Skeletal muscle cell (primary cell): ENCODE measurements at places on chromosomes 13 and 19.

GRCh38 chr19:16861011-16861410, 27.8 kb upstream of the F2RL3 start:
- no peak for DNase-seq

- peak; percentile 47 for DNase-seq
Measured at GRCh38 chr19:52993342-52994178, 20.2 kb upstream of the ERVV-1 start.

DNA sequence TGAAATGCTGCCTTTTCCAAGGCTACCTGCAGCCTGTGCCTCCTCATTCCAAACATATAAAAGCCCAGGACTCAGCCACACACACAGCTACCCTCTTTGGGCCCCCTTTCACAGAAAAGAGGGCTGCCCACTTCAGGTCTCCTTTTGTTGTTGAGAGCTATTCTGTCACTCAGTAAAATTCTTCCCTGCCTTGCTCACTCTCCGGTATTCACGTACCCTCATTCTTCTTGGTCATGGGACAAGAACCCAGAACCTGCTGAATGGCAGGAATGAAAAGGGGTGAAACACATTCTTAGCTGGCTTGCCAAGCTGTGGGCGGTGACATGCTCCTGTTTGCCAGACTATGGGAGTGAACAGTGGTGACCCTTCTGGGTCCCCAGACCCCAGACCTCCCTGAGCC, 338.0 kb upstream of the ATXN8OS start:
- no peak for DNase-seq

- no peak for DNase-seq
Measured at GRCh38 chr13:58119351-58119750, 487.8 kb downstream of the PCDH17 start.

GRCh38 chr13:111166882-111167675, 52.0 kb downstream of the ARHGEF7 start:
- no peak for DNase-seq

DNA sequence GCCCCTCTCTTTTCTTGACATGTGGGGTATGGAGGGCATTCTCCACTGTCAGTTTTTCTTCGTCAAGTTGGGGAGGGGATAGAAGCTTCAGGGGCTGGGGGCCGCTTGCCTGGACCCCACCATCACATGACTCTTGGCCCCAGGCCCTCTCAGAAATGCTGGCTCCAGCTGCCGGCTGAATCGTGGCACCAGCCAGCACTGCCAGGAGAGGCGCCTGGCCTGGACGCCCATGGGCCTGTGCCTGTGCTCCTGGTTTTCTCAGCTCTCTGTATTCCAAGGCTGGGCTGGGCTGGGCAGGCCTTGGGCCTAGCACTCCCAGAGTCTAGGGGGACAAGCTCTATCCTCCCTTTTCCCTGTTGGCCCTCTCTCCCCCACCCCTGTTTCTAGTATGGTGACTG, 38.6 kb downstream of the LYL1 start:
- DNase-seq: no peak

DNA sequence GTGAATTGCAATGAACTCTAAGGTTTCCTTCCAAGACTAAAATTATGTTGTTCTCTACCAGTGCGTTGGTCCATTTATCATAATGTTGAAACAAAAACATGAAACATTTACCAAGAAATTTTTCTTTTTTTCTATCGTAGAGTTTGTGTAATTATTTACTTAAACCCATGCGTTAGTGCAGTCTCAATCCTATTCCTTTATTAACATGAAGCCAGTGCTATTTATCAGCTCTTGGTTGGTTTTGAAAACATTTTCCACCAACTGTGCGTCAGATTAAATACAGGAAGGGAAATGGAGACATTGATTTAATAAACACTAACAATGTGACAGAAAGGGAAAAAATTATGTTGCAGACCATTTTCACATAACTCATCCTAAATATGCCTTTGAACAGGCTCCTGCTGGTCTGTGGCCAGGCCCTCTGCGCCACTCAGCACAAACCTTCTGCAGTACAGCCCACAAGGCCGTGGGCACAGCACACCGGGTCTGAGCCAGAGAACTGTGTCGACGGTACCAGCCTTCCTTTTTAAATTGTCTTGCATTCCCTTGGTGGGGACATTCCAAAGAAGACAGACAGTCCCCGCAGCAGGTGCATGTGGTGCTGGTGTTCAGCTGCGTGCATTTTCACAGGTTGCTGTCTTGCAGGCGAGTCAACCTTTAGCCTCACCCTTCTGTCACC, 135.8 kb downstream of the SHISA2 start:
- DNase-seq: no peak

GRCh38 chr13:32025730-32026129, 5.8 kb upstream of the FRY start:
- DNase-seq: no peak

DNA sequence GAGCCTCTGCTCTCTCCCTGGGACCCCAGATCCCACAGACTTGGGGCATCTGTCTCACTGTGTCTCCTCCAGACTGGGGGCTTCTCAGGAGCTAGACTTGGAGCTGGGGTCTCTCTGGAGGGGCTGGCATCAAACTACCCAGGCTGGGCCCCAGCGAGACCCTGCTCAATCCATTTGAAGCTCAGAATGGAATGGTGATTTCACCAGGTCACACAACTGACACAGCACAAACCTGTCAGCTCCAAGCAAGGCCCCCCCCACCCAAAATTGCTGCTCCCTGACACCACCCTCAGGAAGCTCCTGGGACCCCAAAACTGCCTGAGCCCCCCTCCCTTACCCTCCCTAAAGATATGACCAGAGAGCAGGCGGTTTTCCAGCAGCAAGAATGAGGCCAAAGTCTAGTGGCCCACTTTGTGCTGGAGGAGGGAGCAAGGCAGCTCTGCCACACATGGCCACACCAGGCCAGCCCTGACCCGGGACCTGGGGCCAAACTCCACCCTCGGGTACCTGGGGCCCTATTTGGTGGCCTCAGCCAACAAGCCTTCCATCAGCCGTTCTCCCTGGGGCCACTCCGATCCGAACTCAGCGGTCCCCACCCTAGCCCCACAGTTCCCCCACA, 2.4 kb downstream of the NR2F6 start:
- DNase-seq: no peak

DNA sequence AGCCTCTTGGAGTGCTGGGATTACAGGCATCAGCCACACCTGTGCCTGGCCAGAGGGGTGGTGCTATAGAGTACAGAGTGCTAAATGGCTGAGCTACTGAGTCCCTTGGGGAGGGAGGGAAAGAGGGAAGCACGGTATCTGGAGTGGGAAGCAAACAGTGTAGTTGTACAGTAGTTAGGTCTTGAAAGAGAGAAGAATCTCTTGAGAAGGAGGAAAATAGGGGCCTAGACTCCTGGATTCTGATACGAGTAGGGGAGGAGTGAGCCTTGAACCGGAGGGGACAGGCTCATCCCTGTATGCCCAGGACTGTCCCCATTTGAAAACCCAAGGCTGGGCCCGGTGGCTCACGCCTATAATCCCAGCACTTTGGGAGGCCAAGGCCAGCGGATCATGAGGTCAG, 5.1 kb downstream of the MYADM start:
- no peak for DNase-seq

GRCh38 chr19:29013988-29014387, 199.0 kb downstream of the UQCRFS1 start:
- DNase-seq: no peak

DNA sequence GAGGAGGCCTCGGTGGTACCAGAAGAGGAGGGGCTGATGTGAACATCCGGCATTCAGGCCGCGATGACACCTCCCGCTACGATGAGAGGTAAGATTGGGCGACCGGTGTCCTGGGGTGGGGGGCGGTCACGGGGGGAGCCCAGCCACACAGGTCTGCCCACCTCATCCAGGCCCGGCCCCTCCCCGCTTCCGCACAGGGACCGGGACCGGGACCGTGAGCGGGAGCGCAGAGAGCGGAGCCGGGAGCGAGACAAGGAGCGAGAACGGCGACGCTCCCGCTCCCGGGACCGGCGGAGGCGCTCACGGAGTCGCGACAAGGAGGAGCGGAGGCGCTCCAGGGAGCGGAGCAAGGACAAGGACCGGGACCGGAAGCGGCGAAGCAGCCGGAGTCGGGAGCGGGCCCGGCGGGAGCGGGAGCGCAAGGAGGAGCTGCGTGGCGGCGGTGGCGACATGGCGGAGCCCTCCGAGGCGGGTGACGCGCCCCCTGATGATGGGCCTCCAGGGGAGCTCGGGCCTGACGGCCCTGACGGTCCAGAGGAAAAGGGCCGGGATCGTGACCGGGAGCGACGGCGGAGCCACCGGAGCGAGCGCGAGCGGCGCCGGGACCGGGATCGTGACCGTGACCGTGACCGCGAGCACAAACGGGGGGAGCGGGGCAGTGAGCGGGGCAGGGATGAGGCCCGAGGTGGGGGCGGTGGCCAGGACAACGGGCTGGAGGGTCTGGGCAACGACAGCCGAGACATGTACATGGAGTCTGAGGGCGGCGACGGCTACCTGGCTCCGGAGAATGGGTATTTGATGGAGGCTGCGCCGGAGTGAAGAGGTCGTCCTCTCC, 6.3 kb upstream of the LIN7B start:
- no peak for DNase-seq

DNA sequence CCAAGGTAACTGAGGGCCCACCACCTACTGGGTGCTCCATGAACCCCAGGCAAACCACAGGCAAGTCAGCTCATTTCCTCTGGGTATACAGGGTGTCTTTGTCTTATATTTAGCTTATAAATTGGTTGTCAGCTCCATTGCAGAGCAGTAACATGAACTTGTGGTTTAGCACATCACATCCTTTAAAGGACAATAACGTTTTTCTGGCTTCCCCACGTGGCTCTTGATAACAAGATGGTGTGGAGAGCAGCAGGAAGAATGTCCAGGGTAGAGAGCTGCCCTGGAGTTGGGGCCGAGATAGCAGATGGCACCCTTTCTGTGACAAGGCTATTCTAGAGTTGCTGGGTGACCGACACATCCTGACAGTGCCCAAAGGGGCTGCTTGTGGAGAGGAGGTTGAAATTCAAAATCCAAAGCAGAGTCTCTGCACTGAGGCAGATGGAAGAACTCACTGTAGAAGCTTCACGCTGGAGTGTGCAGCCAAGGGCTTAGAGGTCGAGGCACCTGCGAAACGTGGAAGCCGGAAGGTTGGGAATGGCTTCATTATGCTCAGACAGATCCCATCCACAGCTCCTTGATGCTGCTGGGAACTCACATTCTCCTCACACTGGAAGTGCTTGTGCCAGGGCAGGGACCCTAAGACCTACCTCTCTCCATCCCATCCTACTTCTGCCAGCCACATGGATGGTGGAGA, 133.0 kb upstream of the FRY start:
- no peak for DNase-seq

GRCh38 chr13:39245688-39246087, 207.4 kb downstream of the NHLRC3 start:
- no peak for DNase-seq

GRCh38 chr19:45138303-45138751, 22.5 kb downstream of the NKPD1 start:
- no peak for DNase-seq

GRCh38 chr13:93296584-93296983, 70.0 kb downstream of the GPC6 start:
- DNase-seq: no peak

DNA sequence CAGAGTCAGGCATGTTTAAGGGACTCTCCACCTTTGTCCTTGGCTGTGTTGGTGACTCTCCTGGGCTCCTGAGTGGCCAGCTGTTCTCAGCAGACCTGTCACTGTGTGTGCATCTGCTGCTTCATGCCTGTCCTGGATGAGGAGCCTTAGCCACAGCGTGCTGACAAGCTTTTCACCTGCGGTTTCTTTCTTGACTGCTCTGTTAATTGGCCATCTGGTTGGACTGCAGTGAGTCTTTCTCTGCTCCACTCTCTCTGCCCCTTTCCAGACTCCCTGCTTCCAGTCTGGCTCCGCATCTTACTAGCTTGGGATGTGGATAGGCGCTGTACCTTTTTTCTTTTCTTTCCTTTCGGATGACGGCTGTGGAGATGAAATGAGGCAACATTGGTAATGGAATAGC, 38.8 kb downstream of the POLR1D start:
- DNase-seq: no peak
